Kidney tubule cell (primary cell): ENCODE measurements at places on chromosomes 2 and 18.

DNA sequence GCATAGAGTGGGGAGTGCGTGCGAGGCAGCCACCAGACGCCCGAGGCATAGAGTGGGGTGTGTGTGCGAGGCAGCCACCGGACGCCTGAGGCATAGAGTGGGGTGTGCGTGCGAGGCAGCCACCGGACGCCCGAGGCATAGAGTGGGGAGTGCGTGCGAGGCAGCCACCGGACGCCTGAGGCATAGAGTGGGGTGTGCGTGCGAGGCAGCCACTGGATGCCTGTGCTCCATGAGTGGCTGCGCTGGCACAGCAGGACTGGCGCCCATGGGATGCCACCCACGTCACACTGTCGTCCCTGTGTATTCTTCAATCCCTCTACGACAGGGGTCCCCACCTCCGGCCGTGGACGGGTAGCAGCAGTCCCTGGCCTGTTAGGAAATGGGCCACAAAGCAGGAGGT is 221.9 kb downstream of the HDAC4 start:
- no peak for DNase-seq

GRCh38 chr18:79197531-79197930 is 128.3 kb downstream of the ATP9B start:
- DNase-seq = no peak

DNA sequence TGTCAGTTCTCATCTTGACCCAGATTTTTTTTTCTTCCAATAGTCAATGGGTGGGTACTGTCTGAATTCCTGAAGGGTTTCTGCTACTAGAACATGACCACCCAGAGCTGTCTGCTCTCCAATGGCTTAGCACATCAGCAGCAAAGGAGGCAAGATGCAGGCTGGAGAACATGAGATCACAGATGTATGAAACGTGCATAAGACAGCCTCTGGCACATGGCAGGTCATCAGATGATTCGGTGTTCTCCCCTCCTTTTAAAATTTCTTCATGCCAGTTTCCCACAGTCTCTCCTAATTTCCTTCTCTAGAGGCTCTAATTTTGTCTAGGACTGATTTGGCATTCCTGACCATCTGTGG is 359.3 kb upstream of the TNP1 start:
- no peak for DNase-seq

DNA sequence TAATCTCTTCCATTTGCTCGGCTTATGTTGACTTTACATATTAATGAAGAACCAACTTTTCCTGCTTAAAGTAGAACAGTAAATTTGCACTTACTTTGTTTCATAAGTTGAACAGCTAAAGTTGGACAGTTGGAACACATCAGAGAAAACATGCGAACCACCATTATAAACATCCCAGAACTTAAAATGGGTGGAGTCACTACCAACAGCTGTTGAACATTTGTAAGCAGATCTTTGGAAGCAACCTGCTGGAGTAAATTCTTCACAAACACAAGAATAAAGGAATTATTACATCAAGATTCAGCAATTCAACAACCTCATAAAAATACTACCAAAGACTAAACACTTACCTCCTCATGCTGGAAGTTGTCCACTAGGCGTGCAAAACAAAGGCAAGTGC is 96.4 kb upstream of the DNER start:
- no peak for DNase-seq

GRCh38 chr2:176392249-176392648 is 123.0 kb downstream of the MTX2 start:
- DNase-seq = no peak

DNA sequence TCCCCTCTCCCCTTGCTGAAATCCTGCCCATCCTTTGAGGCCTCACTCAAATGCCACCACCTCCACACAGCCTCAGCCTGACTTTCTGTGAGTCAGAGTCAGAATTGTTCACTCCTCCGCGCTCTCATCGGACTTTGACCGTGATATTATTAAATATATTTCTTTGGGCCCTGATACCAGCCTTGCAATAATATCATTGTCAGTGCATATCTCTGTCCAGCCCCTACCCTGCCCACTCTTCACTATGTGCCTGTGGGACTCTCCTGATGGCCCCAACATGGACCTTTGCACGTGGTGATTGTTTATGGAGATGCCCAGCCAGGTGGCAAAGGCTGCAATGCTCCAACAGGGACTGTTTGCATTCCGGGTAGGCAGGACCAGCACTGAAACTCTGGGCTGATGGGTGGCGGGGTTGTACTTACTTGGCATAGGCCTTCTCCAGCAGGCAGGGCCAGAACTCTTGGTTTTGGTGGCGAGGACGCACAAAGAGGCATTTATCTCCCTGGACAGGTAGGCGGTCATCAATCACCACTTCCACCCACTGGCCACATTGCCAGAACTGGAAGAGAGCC is 37.3 kb downstream of the CAPN13 start:
- no peak for DNase-seq

DNA sequence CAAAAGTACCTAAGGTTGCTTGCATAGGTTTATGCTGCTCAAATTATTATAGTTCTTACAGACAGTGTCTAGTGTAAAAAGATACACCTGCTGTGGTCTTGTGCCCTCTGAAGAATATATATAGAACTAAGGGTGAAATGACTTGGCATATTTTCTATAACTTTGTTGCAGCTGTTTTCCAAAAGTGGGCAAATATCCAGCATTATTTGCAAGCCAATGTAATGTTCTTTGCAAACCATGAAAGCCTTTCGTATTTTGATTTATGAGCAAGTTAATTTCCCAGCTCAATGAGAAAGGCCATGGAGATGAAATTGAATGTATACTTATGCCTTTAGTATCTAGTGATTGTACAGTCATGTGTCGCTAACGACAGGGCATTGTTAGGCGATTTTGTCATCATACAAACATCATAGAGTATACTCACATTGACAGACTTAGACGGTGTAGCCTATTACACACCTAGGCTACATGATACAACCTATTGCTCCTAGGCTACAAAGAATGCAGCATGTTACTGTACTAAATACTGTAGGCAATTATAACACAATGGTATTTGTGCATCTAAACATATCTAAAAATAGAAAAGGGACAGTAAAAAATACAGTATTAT is 116.3 kb downstream of the PLCL1 start:
- DNase-seq = no peak

- no peak for DNase-seq
These were observed 55.5 kb downstream of the PRELID3A start for GRCh38 chr18:12463191-12463590.

GRCh38 chr18:47313901-47314300 is 62.4 kb upstream of the SKOR2 start:
- DNase-seq = peak; percentile 27

DNA sequence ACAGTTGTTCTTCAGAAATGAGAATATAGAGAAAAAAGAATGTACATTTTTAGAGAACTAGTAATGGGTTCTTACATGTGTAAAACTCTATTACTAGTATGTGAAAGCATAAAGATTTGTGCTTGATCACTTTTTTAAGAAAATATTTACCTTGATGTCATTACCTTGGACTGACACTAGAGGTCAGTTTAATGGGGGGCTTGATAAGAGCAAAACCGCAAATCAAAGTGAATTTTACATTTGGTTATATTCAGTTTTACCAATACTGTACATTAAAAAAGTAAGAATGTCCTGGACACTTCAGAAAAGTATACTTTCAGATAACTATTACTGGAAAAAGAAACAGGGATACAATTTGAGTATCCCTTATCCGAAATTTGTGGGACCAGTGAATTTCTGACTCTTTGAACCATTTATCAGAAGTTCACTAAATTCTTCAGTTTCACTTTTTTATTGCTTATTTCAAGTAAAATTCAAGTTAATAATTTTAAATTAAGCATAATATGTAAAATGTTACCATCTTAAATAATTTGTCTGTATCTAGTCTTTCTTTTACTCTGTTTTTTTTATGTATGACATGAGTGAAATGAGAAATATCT is 1149.5 kb downstream of the DSC3 start:
- no peak for DNase-seq

GRCh38 chr2:134333646-134334189 is 79.8 kb downstream of the MGAT5 start:
- no peak for DNase-seq

DNA sequence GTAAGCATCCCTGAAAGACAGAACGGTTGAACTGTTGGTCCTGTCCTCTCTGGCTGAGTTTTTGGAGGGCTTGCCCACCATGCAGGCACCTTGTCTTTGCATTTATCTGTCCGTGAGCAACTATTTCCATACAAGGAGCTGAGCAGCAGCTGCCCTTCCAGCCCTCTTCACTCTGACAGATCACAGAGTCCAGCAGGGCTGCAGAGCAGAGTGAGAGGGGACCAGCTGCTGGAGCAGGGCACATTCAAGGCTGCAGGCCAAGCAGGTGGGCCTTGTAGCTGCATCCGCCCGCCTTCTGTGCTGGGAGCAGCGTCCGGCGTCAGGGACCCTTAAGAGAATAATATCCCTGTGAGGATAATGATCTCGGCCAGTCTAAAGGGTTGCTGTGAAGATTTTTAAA is 9.5 kb downstream of the SMYD1 start:
- DNase-seq = no peak

GRCh38 chr2:5984946-5985345 is 292.8 kb downstream of the SOX11 start:
- DNase-seq = no peak

DNA sequence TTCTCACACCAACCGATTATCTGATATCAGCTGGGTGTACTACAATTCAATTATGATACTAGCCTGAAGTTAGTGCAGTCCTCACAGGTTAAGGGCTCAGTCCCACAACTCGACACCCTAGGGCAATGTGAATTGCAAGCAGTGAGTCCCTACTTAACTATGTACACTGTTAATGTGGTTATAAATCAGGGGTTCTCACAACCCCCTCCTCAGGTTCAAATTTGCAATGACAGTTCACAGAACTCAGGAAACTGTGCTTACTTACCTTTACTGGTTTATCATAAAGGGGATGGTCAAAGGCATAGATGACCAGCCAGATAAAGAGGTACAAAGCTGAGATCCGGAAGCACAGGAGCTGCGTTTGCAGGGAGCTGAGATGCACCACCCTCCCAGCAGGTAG is 1379.1 kb upstream of the CDH2 start:
- no peak for DNase-seq

GRCh38 chr18:35231052-35231451 is 9.8 kb upstream of the ZNF397 start:
- peak; percentile 73 for DNase-seq

- no peak for DNase-seq
These were observed 28.2 kb downstream of the UBE2F start for GRCh38 chr2:237995036-237995435.

GRCh38 chr2:1804865-1805264 is 60.5 kb upstream of the PXDN start:
- DNase-seq = no peak

DNA sequence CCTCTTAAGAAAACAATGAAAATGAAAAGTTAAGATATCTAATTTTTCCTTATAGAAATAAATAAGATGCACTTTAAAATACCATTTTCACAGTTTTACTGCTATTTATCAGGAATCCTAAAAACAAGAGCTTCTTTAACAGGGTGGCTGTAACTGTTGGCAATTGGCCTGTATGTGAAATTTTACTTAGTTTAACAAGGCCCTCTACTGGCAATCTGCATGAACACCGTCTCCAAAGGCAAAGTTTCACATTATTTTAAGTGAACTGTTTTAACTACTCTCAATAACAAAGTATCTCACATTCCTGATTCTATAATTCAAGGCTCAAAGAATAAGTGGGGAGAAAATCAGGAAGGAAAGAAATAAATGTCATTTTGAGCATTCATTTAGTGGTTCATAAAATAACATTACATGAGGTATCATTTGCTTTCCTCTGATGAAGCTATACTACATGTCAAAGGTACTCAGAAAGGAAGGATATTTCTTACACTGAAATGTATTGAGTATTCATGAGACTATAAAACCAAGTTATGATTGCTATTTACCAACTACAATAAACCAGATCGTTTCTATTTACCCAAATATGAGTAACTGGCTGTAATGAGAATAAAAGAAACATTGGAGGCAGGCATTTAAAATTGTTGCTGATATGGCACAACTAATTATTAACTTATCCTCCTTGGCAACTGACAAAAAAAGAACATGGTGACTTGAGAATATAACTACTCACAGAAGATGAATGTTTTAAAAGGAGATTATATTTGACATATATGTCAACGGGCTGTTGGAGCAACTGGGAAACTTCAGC is 7.0 kb downstream of the NCKAP5 start:
- peak; percentile 65 for DNase-seq

DNA sequence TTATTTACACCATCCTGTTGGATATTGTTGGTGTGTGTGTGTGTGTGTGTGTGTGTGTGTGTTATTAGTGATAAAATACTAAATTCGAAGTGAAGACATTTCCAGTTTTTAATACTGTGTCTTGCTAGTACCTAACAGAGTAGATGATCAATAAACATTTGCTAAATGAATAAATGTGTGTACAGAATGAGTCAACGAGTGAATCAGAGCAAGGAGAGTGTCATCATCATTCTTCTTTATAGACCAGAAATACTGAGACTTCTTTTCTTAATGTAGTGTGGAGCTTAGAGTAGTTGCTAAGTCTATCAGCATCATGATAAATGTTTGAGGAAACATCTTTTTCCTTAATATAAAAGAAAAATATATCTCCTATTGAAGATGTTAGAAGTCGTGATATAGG is 169.7 kb upstream of the SATB2 start:
- no peak for DNase-seq

DNA sequence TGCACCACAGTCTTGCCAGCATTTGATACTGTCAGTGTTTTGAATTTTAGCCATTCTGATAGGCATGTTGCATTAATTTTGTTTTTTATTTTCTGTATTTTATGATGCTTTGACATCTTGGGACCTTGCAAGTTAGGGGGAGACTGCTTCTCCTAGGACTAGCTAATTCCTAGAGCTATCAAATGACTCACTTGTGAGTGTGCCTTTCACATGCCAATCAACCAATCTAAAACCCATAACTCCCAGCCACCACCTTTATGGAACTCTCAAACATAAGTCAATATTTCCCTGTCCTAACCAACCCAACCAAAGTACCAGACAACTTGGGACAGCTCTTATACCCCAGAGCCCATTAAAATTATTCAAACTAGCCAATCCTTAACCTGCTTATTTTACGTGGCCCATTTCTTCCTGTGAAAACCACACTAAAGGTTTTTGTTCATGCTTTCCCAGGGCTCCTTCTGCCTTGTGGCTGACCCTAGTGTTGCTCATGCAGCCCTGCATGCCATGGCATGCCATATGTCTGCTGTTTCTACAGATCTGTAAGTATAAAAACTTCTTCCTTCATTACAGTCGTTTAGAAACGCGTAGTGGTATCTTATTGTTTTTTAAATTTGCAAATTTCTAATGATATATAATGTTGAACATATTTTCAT is 230.1 kb downstream of the GPD2 start:
- DNase-seq = no peak

DNA sequence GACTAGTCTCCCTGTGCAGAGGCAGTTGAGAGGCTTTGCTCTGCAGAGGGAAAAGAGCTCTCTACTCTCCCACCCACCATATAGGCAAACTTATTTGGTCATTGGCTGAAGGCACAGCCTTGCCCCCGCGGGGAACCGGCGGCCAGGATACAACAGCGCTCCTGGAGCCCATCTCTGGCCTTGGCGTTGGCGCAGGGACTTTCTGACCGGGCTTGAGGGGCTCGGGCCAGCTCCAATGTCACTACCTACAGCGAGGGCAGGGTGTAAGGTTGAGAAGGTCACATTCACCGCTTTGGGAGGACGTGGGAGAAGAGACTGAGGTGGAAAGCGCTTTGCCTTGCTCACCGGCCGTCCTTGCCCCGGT is 2.2 kb downstream of the ONECUT2 start:
- peak; percentile 35 for DNase-seq
